ENCODE measurements at places on chromosomes 6 and 20.

GRCh38 chr6:162442687-162443086, 284.9 kb downstream of the PRKN start:
- no peak for DNase-seq

DNA sequence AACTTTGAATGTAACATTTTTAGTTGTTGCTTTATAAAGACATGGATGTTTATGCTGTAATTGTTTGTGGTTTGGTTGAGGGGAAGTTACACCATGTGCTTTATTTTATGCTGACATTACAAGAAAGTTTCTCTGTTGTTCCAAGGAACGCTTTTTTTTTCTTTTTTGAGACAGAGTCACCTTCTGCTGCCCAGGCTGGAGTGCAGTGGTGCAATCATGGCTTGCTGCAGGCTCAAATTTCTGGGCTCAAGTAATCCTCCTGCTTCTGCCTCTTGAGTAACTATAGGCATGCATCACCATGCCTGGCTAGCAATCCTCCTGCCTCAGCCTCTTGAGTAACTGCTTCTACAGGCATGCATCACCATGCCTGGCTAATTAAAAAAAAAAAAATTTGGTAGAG, 21.0 kb upstream of the IFNGR1 start:
- DNase-seq, result no peak

GRCh38 chr6:47126647-47127391, 84.7 kb upstream of the ADGRF1 start:
- no peak for DNase-seq

DNA sequence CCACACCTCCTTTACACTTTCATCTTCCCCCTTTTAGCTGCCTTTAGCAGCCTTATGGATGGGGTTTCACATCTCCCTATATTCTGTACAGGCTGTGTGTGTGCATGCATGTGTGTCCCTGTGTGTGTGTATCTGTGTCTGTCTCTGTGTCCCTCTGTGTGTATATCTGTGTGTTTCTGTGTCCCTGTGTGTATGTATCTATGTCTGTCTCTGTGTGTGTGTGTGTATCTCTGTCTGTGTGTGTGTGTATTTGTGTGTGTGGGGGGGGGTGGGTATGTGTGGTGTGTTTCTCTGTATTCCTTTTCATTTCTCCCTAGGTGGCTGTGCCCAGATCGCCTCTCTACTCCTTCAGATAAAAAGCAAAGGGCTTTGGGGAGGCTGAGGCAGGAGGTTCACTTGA, 52.2 kb upstream of the CD83 start:
- DNase-seq, result no peak

DNA sequence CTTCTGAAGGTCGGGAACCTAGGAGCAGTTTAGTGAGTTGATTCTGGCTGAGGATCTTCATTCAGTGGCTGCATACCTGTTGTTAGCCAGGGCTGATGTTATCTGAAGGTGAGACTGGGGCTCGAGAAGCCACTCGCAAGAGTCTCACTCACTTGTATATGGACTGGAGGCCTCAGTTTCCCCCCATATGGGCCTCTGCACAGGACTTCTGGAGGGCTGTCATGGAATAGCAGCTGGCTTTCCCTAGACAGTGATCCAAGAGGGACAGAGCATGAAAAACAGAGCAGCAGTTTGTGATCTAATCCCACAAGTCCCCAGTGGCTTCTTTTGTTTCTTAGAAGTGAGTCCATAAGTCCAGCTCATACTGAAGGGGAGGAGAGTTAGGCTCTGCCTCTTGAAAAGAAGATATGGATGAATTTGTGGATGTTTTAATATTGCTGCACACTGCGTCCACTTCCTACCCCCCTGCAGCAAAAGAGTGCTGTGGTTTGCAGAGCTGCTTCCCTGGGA, 623.4 kb downstream of the CDH26 start:
- no peak for DNase-seq

DNA sequence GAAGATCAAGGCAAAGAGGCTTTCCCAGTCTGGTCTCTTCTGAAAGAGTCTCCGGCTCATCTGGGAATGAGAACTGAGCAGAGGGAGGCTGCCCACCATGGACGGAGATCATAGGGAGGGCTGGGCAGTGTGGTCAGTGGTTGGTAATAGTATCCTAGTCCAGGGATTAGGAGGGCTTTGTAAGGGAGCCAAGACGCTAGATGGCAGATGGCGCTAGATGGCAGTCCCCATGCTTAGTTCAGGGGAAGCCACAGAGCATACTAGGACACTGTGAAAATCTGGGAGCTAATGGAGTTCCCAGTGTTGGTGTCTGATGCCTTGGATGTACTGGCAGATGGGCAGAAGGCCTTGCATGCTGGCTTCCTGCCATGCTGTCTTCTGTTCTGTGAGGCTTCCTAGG, 21.7 kb upstream of the DAAM2 start:
- DNase-seq, result no peak

DNA sequence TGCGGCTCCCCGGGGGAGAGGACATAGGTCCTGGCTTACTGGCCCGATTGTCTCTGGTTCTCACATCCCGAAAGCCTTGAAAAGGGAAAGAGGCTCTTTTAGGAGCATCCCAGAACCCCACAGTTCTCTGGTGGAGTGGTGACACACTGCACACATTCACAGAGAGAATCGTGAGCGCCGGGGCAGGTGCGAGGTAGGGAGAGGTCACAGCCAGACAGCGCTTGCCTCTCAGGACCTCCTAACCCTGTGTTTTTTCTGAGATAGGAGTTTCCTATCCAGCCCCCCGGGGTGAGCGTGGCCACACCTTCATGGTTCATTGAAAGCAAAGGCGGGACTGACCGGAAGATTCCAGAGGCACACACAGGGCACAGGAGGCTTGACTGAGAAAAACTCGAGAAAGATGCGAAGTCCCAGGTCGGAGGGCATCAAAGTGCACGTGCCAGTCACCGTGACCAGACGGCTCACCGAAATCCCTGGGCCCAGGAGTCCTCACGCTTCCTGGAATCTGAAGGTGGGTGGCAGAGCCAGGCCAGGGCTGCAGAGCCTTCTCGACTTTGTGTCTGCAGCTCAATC, 46.5 kb upstream of the FRMD1 start:
- no peak for DNase-seq

DNA sequence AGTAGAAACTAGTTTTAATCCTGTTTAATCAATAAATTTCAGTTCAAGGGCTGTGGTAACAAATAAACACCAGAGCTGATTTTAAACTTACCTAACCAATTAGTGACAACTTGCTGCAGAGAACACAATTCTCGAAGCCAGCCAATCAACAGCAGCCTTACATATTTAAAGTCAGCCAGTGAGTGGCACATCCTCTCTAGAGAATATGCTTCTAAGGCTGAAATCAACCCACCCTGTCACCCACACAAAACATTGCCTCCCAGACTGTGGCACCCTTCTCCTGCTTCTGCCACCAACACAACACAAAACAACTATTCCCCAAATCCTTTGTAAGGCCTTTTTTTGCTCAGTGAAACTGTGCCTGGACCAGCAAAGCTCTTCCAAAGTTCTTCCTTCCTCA, 306.0 kb downstream of the EYA4 start:
- no peak for DNase-seq

DNA sequence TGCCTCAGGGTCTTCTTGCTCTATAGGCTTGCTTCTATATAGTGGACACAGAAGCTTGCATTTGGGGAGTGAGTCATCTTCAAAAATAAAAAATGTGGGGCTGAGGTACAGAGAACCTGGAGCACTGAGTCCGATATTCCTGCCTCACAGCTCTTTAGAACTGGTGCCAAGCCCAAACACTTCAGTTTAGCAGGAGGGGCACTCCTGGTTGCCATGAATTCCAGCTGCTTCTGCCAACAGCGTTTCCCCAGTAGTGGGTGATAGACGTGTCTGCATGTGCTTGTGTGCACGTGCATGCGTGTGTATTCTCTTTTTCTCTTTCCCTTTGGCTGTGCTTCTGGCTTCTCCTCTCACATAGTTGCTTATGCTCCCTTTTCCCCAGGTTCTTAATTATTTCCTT, 11.9 kb downstream of the DNPH1 start:
- no peak for DNase-seq

- no peak for DNase-seq
These were observed 3.3 kb downstream of the RMND1 start for GRCh38 chr6:151448623-151449022.

GRCh38 chr6:105489216-105489530, 86.3 kb upstream of the PREP start:
- no peak for DNase-seq

DNA sequence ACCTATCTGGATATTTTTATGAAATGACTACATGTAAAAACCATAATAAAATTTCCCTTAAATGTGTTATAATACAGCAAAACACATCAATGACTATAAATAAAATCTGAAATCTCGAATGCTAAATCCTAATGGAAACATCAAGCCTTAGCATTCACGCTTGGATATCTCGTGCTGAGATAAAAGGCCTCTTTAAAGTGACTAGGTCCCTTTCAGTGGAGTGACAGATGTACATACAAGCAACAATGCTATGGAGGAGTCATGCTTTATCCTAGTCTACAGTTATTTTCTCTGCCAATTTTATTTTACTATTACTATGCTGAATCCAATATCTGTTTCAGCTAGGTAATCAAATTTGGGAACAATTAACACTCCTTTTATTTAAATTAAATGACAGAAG, 72.4 kb downstream of the MAP3K7 start:
- DNase-seq, result no peak

DNA sequence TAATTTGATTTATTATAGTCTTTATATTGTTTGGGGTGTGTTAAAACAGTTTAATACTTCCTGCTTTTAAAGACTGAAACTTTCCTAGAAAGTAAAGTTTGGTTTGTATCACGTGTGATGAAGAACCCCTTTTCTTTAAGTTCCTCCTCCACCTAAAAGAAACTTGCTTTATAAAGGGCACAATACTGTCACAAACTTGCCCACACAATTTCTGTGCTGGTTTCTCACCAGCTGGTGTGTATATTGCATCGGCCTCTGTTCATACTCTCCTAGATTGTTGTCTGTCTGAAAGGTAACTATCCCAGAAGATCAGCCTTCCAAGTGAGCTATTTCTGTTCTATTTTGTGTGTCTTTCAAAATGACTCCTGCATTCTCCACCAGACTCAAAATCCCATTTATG, 46.9 kb downstream of the ANKRD6 start:
- no peak for DNase-seq

- DNase-seq, result no peak
These were observed 4.1 kb downstream of the CNBD2 start for GRCh38 chr20:35972462-35972861.

DNA sequence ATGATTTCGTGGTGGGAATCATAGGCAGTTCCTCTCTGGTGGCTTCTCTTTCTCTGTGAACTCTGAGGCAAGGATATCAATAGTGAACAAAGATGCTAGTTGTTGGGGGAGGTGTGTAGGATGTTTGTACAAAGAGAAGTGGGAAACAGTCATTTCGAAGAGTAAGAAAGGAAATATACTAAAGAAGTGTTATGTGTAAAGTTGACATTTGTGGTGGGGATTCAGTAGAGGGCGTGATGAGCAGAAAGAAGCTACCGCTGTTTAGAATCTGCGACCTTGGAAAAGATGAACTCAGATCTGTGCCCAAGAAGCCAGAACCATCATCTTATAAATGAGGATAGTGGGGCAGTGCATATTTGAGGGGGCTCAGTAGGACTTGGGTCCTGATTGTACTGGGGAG, 11.4 kb downstream of the SLC35F1 start:
- no peak for DNase-seq

GRCh38 chr6:119067091-119067490, 11.4 kb downstream of the FAM184A start:
- no peak for DNase-seq

DNA sequence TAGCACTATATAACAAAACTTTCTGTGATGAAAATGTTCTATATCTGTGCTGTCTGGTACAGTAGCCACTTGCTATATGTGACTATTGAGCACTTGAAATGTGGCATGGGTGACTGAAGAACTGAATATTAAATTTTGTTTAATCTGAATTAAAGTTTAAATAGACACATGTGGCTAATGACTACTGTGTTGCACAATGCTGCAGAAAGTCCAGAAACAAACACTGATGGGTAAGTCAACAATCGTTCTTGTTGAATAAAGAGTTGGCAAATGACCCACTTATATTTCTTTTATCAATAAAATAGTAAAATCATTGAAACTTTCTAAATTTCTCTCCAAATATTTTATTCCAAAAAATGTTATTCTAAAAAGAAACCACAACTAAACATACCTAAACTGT, 81.8 kb downstream of the PROKR2 start:
- no peak for DNase-seq

DNA sequence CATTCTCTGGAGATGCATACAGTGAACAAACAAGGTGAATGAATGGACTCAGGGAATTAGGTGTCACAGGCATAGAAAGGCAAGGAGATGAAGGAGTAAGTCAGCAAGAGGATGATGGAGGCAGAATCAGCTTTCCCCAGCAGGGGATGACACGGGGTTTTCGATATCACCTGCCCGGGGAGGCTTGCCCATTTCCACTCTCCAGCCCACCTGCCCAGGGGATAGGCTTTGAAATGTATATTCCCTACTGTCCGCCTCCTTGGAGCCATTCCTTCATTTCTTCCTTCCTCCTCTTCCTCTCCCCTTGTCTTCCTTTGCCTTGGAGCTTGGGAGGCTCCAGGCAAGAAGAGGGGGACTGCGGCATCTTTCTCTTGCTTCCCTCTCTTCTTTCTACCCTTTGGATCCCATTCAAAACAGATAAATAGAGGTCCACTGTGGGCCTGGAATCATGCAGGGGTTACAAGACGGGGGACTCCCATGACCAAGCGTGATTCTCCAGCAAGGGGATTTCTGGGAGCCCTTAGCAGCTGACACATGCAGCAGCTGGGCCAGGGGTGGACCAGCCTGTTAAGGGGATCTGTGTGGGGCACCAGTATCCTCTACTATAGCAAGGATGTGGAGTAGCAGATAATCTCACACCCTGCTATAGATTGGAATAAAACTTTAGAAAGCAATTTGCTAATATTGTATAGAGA, 23.5 kb upstream of the RNF24 start:
- no peak for DNase-seq

GRCh38 chr6:64012351-64013001, 376.9 kb downstream of the PHF3 start:
- DNase-seq, result no peak

DNA sequence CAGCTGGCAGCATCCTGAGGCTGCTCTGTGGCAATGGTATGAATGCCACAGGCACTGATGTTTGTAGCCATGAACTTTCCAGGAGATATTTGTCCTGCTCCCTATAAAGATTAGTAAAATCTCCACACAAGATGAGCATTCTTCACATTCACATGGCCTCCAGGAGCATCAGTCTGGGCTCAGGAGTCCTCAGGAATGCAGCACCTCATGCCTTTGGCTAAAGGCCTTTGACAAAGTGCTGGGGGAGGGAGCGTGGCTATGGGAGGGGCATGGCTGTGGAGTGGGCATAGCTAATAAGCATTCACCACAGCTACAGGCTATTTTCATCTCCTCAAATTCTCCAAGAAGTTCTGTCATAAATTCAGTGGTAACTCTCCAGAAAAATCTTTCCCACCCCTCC, 90.5 kb upstream of the LY86 start:
- no peak for DNase-seq

All from CD4-positive, alpha-beta T cell treated with Interleukin-10 for 1 hour (primary cell).